ENCODE measurements at places on chromosomes 1 and 21. TPM values are rescaled to one million over a fixed set of nuclear protein-coding genes. Genes with fewer than 3 reads are reported as not detected.

The CPLANE2 gene
- 6.1 TPM for polyA plus RNA-seq

GRCh38 chr1:34419663-34420136, 243.0 kb downstream of the C1orf94 start:
- no peaks in the 10 kb centered on the region for H3K36me3 ChIP-seq
- no peaks in the 10 kb centered on the region for H3K27me3 ChIP-seq
- H3K4me3 ChIP-seq: no peak overlapping the region
- no peak overlapping the region for H3K27ac ChIP-seq

- H3K4me1 ChIP-seq: peaks cover 86% of the 10 kb centered on the region
- no peak overlapping the region for H3K27ac ChIP-seq
- H3K27me3 ChIP-seq: no peaks in the 10 kb centered on the region
- H3K36me3 ChIP-seq: no peaks in the 10 kb centered on the region
- DNase-seq: no peak
These were observed 85.4 kb downstream of the SIK1 start for GRCh38 chr21:43341378-43342161.

DNA sequence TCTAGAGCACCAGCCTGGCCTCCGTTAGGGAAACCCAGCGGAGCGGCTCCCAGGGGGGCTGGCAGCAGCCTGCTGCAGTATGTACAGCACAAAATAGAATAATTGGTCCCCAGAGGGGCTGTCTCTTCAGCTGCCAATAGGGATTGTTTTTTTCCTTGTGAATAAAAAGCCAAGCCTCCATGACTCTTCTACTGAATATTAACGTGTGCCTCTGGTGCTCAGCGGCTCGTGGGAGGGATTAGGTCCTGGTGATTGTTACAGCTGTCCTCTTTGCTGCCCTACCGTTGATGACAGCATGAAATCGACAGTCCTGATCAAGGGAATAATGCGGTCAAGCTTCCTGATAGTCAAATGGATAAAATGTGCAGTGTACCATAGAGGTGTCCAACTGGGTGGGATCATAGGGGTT, 190.7 kb upstream of the RUNX1 start:
- H3K4me1 ChIP-seq: peaks cover 5% of the 10 kb centered on the region
- no peak overlapping the region for H3K4me3 ChIP-seq
- DNase-seq: no peak
- H3K27me3 ChIP-seq: no peaks in the 10 kb centered on the region
- H3K27ac ChIP-seq: no peak overlapping the region
- no peaks in the 10 kb centered on the region for H3K36me3 ChIP-seq
